ENCODE measurements at places on chromosomes 7 and 10. TPM values are rescaled to one million over a fixed set of nuclear protein-coding genes. Genes with fewer than 3 reads are reported as not detected.

The CFAP58 gene
- 0.06 TPM for total RNA-seq

The ANKRD30A gene
- not detected for total RNA-seq

The SPDYE11 gene
- not detected for total RNA-seq

The C10orf143 gene
- total RNA-seq = 0.46 TPM

DNA sequence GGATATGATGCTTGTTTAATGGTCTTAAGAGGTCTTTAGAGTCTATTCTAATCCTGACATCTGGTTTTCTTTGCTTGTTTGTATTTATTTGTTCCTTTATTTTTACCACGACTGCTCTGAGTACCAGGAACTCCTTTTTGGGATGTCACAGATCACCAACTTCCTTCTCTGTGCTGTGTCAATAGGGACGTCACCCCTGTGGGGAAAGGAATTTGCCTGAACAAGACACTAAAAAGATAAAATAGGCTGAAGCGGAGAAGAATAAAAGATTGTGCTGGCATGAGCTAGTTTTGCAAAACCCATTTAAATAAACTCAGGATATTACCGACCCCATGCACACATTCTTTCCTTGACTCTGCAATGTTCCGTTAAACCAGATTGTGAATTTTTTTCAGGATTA, 27.7 kb downstream of the MGMT start:
- DNase-seq = no peak

DNA sequence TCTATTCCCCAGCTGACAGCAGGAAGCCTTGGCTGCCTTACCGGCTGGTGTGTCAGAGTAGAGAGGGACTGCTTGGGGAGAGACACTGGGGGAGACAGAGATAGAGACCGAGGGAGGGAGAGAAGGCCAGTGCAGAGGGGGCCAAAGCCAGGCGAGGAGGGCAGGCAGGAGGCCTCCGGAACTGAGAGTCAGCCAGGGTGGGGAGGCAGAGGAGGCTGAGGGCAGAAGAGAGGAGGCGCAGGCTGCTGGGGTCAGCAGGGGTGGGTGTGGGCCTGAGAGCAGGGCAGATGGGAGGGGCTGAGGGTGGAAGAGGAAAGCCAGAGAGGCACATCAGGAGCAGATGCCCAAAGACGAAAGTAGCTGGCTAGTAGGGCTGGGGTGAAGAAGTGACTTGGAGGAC, 57.2 kb upstream of the PAX2 start:
- DNase-seq = no peak

- no peak for DNase-seq
Measured at GRCh38 chr7:35749556-35749955, 51.3 kb upstream of the SEPTIN7 start.

DNA sequence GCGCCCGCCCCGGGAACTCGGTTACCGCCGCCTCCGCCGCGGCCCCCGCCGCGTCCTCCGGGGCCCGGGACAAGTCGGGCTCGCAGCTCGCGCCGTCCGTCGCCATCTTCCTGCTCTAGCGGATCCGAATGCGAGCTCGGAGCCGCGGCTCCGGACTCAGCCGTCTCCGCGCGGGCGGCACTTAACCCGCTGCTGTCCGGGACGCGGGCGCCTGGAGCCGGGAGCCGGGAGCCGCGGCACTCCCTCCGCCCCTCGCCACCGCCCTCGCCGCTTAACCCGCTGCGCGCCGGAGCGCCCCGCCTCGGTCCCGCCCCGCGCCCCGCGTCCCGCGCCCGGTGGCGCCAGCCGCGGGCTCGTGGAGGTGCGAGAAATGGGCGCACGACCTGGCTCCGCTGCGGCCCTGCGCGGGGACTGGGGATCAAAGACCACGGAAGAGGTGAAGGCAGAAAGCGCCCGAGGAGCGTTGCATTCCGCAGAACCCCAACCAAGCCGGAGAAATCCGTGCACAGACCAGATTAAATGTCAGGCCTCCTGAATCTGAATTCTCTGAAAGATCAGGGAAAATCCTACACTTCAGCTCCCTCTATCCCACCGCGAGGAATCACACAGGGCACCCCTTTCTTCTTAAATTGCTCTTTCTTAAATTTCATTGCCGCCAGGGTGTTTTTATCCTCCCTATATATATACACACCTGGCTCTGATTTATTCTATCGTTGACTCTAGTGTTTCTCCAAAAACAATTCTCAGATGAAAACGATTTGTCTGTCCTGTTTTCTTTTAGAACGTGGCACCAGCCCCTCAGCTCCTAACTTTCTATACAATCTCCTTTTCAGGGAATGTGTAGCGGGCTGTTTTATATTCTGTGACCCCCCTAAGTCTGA, at the start of gene CTTNBP2:
TSS of gene CTTNBP2 (minus strand) at position 132 of the 881 bp plus-strand sequence. CDS start at position 106, 26 bp downstream.
- peak; percentile 79 for DNase-seq

- peak; percentile 8 for DNase-seq
Measured at GRCh38 chr10:99711129-99711719, 20.7 kb downstream of the COX15 start.

GRCh38 chr10:513393-513792, 176.1 kb downstream of the DIP2C start:
- DNase-seq = no peak

GRCh38 chr10:7872041-7872442, 53.7 kb downstream of the TAF3 start:
- DNase-seq = peak; percentile 10

Data from Daoy (cell line).